Right lobe of liver (tissue), 6 donors: ENCODE measurements at places on chromosomes 16 and 17.

DNA sequence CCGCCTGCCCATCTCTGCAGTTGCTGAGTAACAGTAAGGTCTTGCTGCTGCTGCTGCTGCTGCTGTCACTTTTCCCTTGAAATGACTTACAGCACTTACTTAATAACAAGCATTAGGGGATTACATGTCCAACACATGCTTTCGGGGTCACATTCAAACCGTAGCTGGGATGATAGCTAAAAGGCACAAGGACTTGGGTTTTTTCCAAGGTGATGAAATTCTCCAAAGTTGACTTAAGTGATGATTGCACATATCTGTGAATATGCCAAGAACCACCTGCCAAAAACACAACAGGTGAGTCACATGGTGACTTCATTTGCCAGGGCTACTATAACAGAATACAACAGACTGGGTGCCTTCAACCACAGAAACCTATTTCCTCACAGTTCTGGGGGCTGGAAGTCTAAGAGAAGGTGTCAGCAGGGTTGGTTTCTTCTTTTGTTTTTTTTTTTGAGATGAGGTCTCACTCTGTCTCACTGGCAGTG is 121.9 kb upstream of the TNRC6C start:
- DNase-seq, result peak; percentile 65

DNA sequence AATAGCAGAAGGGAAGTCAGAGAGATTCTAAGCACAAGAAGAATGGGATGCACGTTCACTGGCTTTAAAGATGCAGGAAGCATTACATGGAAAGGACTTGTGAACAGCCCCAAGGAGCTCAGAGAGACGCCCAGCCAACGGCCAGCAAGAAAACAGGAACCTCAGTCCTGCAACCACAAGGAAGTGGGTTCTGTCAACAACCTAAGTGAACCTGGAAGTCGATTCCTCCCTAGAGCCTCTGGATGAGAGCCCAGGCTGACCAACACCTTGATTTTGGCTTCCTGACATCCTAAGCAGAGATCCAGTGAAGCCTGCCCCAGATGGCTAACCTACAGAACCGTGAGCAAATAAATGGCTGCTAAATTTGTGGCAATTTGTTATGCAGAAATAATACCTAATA is 24.5 kb downstream of the GPR142 start:
- no peak for DNase-seq

DNA sequence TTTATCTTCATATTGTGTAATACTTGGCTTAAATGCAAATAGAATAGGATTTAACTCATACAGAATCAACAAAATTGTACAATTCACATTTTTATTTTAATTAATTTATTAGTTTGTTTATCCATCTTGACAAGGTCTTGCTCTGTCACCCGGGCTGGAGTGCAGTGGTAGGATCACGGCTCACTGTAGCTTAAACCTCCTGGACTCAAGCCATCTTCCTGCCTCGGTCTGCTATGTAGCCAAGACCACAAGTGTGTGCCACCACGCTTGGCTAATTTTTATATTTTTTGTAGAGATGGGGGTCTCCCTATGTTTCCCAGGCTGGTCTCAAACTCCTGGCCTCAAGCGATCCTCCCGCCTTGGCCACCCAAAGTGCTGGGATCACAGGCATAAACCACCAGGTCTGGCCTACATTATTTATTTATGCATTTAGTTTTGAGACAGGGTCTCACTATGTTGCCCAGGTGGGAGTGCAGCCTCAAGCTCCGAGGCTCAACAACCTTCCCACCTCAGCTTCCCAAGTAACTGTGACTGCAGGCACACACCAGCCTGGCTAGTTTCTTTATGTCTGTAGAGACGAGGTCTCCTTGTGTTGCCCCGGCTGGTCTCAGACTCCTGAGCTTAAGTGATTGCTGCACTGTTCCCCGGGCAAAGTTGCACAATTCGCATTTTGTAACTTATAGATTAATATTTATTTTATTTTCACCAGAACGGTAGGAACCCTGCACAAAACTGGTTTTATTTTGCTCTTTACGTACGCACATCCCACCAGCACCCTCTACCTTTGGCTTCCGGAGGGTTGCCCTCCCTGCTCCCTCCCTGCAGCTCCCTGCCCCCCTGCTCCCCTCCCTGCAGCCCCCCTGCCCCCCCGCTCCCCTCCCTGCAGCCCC is 4.9 kb downstream of the DPEP1 start:
- no peak for DNase-seq

DNA sequence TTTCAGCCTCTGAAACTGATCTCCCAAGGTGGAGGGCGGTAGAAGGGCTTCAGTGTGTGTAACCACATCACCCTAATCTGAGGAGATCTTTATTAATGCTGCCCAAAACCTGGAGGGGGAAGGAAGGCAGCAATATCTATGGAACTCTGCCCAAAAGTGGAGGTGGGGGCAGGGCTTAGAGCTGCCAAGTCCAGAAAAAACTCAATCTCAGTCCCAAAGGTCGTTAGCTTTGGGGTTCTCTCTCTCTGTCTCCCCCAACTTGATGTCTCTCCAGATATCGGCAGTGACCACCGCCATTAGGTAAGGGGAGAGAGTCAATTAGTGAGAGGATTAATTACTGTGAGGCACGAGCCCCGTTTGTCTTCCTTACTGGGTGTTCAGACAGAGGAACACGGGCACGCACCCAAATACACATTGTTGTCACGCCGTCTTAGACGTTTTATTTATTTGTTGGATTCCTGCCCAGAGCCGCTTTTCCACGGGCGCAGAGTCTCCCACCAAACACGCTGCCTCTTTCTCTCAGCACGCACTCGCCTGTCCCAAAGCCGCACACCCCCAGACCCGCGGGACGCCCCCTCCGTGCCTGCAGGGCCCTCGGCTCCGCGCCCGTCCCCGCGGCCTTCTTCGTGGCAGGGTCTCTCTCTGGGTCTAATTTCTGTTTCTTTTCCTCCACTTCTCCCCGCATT is 5.4 kb upstream of the LHX1 start:
- no peak for DNase-seq

GRCh38 chr17:3827124-3827773 is 18.8 kb downstream of the NCBP3 start:
- no peak for DNase-seq

DNA sequence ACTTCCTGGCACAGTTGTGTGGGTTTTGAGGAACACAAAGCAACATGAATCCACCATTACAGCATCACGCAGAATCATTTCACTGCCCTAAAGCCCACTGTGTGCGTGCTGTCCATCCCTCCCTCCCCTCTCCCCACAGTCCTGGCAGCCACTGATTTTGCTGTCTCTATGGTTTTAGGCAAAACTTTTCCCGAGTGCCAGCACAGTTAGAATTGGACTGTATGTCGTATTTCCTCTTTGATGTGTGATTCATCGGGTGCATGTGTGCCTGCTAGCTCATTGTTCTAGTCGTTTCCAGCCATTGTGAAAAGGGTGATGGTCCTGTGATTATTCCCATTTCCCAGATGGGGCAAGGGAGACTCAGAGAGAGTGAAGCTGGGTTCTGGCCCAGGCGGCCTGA is 12.7 kb downstream of the KLHL36 start:
- no peak for DNase-seq

- DNase-seq, result no peak
Observed at GRCh38 chr17:45952814-45953320, 46.2 kb upstream of the STH start.

GRCh38 chr17:42087042-42087701 is 11.1 kb downstream of the ZNF385C start:
- no peak for DNase-seq

GRCh38 chr16:85639529-85640253 is 26.6 kb downstream of the GSE1 start:
- no peak for DNase-seq

- no peak for DNase-seq
Observed at GRCh38 chr16:20867585-20867984, 32.6 kb downstream of the DCUN1D3 start.

GRCh38 chr17:79444198-79444597 is 166.7 kb downstream of the RBFOX3 start:
- DNase-seq, result no peak

DNA sequence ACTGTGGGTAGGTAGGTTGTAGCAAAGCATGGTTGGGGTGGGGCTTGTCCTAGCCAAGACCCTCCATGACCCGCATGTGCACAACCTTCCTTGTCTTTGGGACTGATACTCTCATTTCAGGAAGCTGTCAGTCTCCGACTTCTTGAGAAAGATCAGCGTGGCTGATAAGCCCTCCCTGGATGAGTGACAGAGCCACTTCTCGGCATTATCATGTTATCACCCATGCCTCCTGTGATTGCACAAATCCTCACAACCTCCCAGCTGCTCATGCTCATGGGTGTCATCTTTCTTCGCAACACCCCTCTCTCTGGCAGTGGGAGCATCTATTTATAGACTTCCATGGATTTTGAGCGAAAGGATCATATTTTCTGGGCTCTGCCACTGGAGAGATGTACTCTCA is 314.2 kb downstream of the FOXL1 start:
- DNase-seq, result no peak

DNA sequence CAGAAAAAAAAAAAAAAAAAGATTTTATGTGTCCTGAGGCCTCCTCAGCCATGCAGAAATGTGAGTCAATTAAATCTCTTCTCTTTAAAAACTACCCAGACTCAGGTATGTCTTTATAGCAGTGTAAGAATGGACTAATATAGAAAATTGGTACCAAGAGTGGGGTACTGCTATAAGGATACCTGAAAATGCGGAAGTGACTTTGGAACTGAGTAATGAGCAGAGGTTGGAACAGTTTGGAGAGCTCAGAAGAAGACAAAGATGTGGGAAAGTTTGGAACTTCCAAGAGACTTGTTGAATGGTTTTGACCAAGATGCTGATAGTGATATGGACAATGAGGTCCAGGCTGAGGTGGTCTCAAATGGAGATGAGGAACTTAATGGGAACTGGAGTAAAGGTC is 17.3 kb upstream of the CNEP1R1 start:
- DNase-seq, result no peak

- DNase-seq, result no peak
Observed at GRCh38 chr16:31705371-31705770, 168.2 kb upstream of the ZNF267 start.

DNA sequence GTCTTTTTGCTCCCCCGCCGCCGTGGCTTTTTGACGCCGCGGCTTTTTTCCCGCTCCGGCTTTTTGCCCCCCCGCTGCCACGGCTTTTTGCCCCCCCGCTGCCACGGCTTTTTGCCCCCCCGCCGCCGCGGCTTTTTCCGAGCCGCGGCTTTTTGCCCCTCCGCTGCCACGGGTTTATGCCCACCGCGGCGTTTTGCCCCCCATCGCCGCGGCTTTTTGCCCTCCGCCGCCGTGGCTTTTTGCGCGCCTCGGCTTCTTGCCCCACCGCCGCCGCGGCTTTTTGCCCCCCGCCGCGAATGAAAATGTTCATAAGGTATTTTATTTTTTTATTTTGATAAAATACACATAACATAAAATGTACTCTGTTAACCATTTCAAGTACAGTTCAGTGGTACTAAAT is 527.2 kb upstream of the WSB1 start:
- DNase-seq, result no peak

DNA sequence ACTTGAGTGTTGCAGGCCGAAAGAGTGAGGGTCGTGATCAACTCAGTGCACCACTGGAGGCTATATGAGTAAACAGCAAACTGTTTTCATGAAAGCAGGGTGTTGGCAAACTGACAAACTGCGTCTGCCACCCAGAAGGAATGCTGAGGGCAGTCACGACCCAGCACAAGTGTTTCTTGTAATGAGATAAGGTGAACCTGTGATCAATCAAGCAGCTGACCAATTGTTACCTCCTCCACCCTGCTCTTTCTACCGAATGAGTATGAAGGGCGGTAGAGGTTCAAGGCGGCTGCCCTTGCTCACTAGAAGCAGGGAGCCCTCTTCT is 5.5 kb upstream of the SRL start:
- DNase-seq, result no peak

DNA sequence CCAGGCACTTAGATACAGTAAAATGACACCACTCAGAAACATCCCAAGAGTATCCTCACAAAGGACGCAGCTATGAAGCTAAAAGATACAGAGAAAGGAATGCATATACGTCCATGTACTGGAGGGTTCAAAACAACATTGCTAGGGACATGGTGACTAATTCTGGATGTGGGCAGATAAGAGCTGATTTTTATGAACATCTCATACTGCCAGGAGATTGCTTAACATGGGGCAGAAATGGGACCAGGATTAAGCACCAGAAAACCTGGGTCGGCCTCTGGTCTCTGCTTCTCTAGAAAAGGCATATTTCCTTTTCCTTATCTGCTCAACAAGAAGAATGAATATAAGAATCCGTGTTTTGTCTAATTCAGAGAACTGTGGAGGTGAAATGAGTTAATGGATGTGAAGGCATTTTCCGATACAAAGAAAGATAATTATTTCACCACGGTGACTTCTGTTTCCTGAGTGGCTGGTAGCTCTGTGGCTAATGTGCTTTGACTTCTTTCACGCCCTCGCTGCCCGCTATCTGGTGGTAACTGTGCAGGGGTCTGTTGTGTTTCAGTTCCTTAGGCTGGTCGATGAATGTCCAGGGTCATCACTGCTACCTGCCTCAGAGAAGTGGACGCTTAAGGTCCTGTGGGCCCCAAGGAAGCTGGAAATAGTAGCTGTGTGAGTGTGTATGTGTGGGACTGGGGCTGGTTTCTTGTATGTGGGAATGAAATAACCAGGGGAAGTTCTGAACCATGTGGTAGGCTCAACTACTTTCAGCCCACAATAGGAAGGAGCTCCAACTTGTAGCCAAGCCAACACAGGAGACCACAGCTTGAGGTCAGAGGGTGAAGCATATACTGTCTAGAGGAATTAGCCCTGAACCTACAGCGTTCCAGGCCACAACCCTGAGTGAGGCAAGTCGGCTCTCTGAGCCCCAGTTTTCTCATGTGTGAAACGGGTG is 15.8 kb upstream of the CCL5 start:
- no peak for DNase-seq

- no peak for DNase-seq
Observed at GRCh38 chr17:45867171-45867570, 22.5 kb downstream of the SPPL2C start.

GRCh38 chr17:2502871-2503580 is 8.7 kb downstream of the METTL16 start:
- DNase-seq, result no peak

DNA sequence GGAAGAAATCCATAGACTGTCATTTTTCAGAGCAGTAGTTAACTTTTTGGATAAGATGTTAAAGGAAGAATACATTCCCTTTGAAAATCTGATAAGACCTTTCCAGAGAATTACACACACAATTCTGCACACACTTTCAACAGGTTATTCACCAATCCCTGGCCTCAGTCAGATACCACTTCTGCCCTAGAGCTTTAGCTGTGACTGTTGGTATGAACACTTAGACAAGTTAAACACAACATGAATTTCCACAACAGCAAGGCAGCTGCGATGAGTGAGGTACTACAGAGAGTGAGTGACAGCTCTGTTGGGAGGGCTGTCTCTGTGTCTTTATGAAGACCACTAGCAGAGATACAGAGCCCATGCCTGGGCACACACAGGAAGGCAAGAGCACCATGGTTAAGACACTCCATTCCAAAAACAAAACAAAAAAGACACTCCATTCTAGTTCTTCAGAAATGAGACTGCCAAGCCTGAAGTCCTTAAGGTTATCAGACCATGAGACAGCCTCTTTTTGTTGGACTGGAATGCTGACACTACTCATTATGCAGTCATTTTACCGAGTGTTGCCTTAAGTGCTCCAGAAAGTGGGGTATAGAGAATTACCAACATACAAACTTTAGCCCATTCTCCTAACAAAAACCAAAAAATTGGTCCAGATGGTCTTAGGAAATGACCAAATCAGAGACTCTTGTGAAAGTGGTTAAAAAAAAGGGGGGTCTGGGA is 42.4 kb downstream of the TOM1L2 start:
- no peak for DNase-seq
